ENCODE measurements at places on chromosomes 16 and 17. TPM values are rescaled to one million over a fixed set of nuclear protein-coding genes. Genes with fewer than 3 reads are reported as not detected.

MAF gene
- total RNA-seq = not detected

- peak overlapping the region; percentile 96 for H3K4me3 ChIP-seq
- no peaks in the 10 kb centered on the region for H3K27me3 ChIP-seq
- peaks cover 3% of the 10 kb centered on the region for H3K36me3 ChIP-seq
These were observed 473 bp upstream of the IGF2BP1 start for GRCh38 chr17:48996722-48997102.

GINS2 gene
- total RNA-seq = 18.4 TPM

DNA sequence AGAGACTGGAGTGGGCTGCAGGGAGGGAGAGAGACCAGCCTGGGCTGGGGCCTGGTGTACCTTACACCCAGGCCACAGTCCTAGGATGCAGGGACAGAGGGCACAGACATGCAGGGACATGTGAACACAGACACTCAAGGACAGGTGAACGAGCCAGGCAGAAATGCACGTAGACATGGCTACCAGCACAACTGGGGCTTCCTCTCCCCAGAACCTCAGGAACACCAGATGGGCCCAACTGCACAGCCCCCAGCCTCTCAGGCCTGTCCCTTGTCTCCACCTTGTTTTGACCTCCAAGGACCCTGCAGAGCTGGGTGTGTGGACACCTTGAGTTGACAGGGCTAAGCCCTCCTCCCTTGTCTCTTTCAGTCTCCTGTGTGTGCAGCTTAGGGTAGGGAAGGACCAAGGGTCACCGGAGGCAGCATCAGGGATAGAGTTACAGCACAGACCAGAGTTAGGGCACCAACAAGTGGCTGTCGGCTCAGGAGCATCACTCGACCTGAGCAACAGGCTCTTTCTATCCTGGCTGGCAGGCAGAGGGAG lies 9.2 kb downstream of the SEZ6 start:
- H3K4me3 ChIP-seq = no peak overlapping the region
- no peak overlapping the region for H3K27ac ChIP-seq
- 0 out of 2 replicates have a peak, but pooled peaks cover 4% of the 10 kb centered on the region for H3K4me1 ChIP-seq

DNA sequence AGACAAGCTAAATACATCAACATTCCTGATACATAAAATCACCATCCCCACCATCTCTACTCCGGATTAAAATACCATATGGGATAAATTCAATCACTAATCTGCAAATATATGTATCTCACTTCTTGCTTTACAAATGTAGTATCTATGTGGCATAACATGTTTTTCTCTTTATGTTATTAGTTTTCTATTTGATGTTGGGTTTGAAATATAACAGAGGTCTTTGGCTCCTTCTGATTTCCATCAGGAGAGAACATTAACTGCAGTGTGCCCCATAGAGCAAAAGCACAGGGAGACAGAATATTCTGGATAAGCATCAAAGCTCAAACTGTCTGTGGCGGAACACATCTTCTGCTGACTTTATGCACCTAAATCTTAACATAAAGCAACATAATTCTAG lies 547.2 kb upstream of the CDH8 start:
- H3K36me3 ChIP-seq = no peaks in the 10 kb centered on the region
- H3K27me3 ChIP-seq = 0 out of 2 replicates have a peak, but pooled peaks cover 10% of the 10 kb centered on the region

DNA sequence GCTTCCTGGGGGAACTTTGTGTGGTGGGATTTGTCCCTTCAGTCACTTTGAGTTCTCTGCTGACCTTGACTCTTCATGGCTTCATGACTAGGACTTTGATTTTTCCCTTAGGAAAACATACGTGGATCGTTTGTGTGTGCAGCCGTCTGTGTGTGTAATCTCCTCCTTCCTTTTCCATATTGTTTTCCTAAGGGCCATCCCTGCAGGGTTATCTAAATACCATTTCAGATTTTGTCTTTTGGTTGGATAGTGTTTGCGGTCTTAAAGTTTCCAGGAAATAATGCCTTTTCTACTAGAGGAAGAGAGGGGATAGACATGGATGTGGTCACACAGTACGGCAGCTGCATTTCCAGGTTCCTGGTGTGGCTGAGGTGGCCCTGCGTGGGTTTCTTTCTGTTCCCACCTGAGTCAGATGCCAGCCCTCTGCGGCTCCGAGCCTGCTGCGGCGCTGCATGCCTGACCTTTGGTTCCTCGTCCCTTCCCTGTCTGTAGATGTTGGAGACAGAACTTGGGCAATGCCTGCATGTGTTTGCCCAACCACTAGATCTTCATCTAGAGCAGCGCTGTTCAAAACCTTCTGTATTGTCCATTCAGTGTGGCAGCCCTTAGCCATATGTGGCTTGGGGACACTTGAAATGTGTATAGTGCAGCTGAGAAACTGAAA lies 72.0 kb upstream of the LGALS9 start:
- H3K4me1 ChIP-seq = peaks cover 3% of the 10 kb centered on the region
- no peak overlapping the region for H3K27ac ChIP-seq
- no peaks in the 10 kb centered on the region for H3K27me3 ChIP-seq

AOC3 gene
- total RNA-seq = 2.8 TPM

- no peaks in the 10 kb centered on the region for H3K4me1 ChIP-seq
- no peak overlapping the region for H3K4me3 ChIP-seq
- no peaks in the 10 kb centered on the region for H3K36me3 ChIP-seq
- H3K27ac ChIP-seq = no peak overlapping the region
- no peak for DNase-seq
These were observed 23.2 kb upstream of the KCNJ12 start for GRCh38 chr17:21352981-21353265.

- peaks cover 19% of the 10 kb centered on the region for H3K27me3 ChIP-seq
- H3K36me3 ChIP-seq = no peaks in the 10 kb centered on the region
- no peak for DNase-seq
- H3K4me3 ChIP-seq = no peak overlapping the region
- peaks cover 8% of the 10 kb centered on the region for H3K4me1 ChIP-seq
These were observed 3.0 kb upstream of the ITGAX start for GRCh38 chr16:31351942-31352325.

HEATR9 gene
- total RNA-seq = not detected

DNA sequence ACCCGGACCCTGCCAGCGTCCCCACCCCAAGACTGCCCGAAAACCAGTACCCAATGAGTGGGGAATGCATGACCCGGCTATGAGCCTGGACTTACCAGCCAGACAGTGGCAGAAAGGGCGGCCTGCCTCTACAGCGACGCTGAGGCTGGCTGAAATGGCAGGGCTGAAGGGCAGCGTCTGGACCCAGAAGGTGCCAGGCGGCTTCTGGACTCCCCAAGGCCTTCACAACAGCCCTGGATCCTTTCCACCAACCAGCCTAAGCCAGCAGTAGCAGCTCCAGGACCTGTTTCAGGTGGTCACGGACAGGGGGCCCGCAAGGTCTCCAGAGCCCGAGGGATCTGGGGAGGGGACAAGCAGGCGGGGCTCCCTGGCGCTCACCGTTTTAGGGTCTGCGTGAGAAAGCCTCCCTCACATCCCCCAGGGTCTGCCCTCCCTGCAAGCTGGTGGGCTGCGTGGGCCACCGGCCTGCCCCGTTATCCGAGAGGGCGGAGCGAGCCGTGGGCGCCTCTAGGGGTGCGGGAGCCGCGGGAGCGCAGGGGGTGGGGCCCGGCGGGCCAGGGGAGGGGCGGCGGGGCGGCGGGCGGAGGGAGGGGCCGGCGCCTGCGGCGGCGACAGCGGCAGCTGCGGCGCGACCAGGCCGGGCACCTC lies at the start of gene RIPOR1:
Gene RIPOR1, plus strand, starts transcription at position 608 of the 648 bp plus-strand sequence. CDS start 9,618 bp downstream, outside the sequence.
- H3K4me3 ChIP-seq = peak within 1 kb of the TSS; percentile 91
- no peak for DNase-seq
- H3K27me3 ChIP-seq = no peaks in the 10 kb centered on the region
- peaks cover 48% of the 10 kb centered on the region for H3K4me1 ChIP-seq
- H3K27ac ChIP-seq = no peak within 1 kb of the TSS

DNA sequence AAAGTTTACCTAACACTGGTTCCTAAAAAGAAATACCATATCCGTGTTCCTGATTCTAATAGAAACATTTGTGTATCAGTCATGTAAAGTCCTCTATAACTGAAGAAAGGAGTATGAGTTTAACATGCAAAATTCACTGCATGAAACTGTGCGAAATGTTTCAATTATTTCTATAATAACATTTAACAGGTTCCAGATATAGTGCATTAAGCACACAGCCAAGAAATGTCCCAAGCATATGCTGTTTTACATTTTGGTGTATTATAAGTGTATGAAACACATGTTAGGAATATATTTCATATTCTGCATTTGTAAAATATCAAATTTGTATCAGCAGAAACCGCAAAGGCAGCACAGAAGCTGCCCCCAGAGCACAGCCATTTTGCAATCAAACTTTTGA lies 764.9 kb downstream of the KCNJ2 start:
- H3K36me3 ChIP-seq = no peaks in the 10 kb centered on the region
- H3K27me3 ChIP-seq = no peaks in the 10 kb centered on the region
- H3K4me1 ChIP-seq = no peaks in the 10 kb centered on the region
- H3K27ac ChIP-seq = no peak overlapping the region

CACNG3 gene
- total RNA-seq = not detected

BIRC5 gene
- 91.0 TPM for total RNA-seq

DNA sequence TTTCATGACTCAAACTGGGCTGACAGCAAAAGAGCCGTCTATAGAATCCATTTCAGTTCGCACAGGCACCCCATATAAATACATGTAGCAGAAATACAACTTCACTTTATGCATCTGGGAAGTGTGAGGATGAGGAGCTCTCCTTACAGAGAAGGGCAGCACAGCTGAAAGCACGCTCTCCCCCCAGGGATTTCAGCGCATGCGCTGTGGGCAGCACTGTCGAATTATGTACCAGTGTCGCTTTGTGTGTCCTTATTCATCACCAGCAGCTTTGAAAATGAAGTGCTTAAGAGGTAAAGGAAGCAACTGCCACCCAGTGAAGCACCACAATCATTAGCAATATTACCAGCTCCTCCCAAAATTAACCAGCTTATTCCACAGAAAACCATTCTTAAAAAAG lies 39.9 kb downstream of the CEP95 start:
- H3K4me1 ChIP-seq = no peaks in the 10 kb centered on the region
- peaks cover 44% of the 10 kb centered on the region for H3K36me3 ChIP-seq
- H3K27me3 ChIP-seq = no peaks in the 10 kb centered on the region
- no peak for DNase-seq
- no peak overlapping the region for H3K4me3 ChIP-seq

SCIMP gene
- not detected for total RNA-seq

- no peak overlapping the region for H3K4me3 ChIP-seq
- H3K27ac ChIP-seq = no peak overlapping the region
- no peaks in the 10 kb centered on the region for H3K36me3 ChIP-seq
- DNase-seq = no peak
These were observed 22.3 kb downstream of the TSPOAP1 start for GRCh38 chr17:58306131-58306951.
